Stimulated activated CD8-positive, alpha-beta memory T cell treated with anti-CD3 and anti-CD28 coated beads, Interleukin-15, amount 100 ng/mL, for 24 hours (primary cell): ENCODE measurements at places on chromosomes 13 and 19.

- DNase-seq, result no peak
Measured at GRCh38 chr13:110685305-110686020, 20.5 kb downstream of the CARS2 start.

DNA sequence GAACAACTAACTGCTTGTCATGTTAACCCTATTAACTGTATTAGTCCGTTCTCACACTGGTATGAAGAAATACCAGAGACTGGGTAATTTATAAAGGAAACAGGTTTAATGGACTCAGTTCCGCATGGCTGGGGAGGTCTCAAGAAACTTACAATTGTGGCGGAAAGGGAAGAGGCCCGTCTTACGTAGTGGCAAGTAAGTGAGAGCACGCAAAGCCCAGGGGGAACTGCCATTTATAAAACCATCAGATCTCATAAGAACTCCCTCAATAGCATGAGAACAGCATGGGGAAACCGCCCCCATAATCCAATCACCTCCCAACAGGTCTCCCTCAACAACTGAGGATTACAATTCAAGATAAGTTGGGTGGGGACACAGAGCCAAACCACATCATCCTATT is 34.7 kb downstream of the PHF11 start:
- no peak for DNase-seq

- no peak for DNase-seq
Measured at GRCh38 chr13:27334774-27335435, 64.3 kb downstream of the RASL11A start.

- no peak for DNase-seq
Measured at GRCh38 chr13:98217597-98217996, 40.5 kb upstream of the RNF113B start.

GRCh38 chr13:112814905-112815585 is 125.2 kb downstream of the ATP11A start:
- no peak for DNase-seq

DNA sequence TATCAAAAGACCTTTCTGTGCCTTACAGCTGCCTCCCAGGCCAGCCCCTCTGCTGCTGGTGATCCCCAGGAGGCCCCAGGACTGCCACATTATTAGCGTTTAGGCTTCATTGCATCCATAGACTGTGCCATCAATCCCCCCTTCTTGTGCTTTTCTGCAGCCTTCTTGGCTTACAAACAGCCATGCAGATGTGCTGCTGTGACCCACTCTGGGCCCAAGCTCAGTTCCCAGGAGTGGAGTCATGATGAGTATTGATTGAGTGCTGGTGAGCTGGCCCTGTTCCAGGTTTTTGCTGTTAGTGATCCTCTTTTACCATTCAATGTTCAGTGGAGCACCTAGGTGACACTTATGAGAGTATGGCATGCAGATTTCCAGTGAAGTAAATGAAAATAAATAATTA is 59.9 kb upstream of the SLAIN1 start:
- DNase-seq, result no peak

DNA sequence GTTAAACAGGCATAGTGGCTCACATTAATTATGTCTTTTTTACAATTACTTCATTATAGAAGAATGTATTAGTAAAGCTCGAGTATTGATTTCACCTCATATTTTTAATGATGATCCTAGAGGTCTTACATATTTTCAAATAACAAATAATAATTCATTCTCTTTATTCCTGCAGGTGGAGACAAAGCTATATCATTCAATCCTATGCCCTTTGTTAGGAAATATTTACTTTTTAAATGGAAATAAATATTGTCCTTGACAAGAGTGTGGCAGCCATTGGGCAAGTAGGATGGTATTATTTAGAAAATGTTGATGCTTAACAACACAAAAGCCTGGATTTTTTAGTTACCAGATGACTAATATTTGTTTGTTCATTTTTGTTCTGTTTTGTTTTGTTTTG is 127.6 kb downstream of the COG6 start:
- no peak for DNase-seq

- no peak for DNase-seq
Measured at GRCh38 chr13:72424059-72424458, 303.4 kb downstream of the MZT1 start.

DNA sequence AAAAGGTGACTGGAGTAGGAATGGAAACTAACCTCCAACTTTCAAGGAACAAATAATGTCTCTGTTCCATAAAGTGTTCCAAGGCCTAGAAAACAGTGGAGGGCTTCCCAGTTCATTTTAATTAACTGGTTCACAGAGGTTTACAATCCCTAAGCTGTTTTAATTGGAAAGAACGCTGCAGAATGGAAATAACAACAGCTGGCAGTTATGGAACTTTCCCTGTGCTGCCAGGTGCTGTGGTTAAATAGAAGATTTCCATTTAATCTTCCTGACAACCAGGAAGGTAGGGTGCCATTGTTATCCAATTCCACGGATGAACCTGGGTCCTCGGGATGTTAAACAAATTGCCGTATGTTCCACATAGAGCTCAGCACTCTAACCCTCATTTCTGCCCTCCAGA is 22.2 kb upstream of the PEG3 start:
- DNase-seq, result no peak

GRCh38 chr13:50950849-50951248 is 41.3 kb downstream of the RNASEH2B start:
- no peak for DNase-seq

DNA sequence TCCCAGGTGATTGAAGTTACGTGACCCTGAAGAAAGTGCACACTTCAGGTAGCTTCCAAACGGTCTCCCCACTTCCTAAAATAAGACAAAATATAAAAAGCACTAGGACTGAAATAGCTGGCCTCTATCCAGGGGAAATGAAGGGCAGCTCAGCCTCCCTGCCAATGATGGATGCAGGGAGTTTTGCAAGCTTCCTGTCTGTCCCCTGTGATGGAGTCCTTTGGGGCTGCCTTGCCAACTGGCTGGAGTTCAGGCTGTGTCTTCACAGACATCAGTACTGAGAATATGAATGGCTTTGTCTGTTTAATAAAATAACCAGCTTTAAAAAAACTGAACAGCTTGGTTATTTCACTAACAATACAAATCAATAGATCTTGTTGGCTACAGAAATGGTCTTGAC is 101.4 kb upstream of the GPR12 start:
- DNase-seq, result no peak

DNA sequence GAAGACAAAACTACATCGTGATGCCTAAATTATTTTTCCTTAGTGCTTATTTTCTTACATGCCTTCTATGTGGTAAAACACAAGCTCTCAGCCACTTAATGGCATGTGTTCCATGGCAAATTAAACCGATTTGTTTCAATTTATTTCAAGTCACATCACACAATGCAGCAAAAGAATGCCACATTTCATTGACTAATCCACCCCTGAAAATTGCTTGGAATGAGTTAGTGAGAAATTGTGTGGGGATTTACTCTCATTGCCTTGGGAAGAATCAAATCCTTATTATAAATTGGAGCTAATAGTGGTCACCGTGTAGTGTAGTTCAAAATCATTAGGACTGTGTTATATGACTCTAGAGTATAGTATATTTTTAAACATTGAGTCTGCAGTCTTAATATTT is 485.5 kb upstream of the KLHL1 start:
- no peak for DNase-seq
